Left colon (tissue), 2 donors: ENCODE measurements at places on chromosomes 7 and 10.
A peak's percentile ranks its signal among the peaks of the same experiment; 100 is the strongest.

GRCh38 chr10:30092151-30092790 is 32.9 kb upstream of the JCAD start:
- DNase-seq: no peak

- DNase-seq: no peak
These were observed 9.9 kb downstream of the SOSTDC1 start for GRCh38 chr7:16455591-16455990.

GRCh38 chr7:89606511-89606910 is 547.8 kb upstream of the STEAP1 start:
- no peak for DNase-seq

- DNase-seq: no peak
These were observed 160.9 kb upstream of the FZD1 start for GRCh38 chr7:91103363-91103762.

- no peak for DNase-seq
These were observed 57.8 kb downstream of the CARD11 start for GRCh38 chr7:2985866-2986265.

- DNase-seq: no peak
These were observed 5.1 kb downstream of the STK31 start for GRCh38 chr7:23715099-23715498.

DNA sequence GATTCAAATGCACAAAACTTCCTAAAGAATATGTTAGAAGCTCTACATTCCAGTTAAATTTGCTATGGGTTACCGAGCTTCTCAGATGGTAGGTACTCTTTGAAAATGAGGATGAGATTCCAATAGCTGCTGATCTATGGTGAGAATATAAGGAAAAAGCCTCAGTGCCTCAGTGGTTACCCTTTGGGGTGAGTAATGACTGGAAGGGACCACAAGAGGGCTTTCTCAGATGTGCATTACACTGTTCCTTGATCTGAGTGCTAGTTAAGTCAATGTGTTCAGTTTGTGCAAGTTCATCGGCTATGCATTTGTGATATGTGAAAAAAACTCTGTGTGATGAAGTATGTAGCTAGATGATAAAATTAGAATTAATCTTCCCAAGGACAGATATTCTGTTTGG is 3.5 kb downstream of the NRCAM start:
- no peak for DNase-seq

GRCh38 chr7:125357676-125358455 is 428.2 kb upstream of the POT1 start:
- DNase-seq: no peak

DNA sequence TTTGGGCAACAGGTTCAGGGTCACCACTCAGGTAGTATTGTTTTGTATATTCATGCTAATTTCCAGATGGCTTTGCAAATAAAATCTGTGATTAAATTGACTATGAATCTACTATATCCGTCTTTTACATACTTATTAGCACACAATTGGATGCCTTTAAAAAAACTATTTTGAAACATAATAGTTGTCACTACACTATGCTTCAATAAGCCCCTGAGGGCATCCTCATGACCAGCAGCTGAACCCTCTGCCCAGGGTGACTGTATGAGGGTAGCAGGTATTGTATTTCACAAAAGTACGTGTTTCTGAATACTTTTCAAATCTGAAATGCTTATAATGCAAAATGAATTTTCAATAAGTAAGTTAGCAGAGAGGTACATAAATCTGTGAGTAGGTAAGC is 97.3 kb downstream of the DNAH11 start:
- DNase-seq: no peak

DNA sequence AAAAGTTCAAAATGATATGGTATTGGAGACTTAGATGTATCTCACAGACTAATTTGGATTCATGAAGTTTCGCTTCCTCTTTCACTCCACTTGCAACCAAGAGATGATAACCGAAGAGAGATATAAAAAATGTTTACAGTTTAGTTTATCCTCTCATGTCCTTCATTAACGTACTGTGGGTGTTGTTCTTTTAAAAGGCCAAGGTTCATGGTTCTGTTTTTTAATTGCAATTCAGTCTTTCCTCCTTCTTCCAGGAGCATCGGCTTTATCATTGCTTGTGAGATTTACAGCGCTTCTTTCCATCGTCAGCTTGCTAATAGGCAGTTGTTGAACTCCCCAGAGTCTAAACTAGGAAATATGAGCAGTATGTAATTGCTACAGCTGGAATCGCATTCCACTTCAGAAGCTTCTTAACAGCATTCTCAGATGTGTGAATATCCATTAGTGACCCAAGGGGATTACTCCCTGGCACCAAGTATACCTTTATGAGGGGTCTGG is 75.9 kb upstream of the HGF start:
- DNase-seq: no peak

- DNase-seq: no peak
These were observed 14.0 kb upstream of the IL6 start for GRCh38 chr7:22712999-22713398.

DNA sequence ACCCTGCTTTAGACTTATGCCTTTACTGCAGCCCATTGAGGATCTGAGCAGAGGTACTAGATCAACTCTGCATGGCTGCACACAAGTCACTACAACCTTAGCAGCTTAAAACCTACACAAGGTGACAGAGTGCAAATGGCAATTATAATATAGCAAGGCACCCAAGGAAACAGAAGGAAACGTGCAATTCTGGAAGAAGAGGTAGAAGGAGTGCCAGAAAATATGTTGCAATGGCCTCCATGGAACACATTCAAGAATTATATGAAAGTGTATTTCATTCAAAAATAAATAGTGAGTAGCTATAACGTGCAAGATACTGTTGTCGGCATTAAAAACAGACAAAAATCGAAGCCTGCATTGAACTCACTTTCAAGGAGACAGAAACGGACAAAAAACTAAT is 2.9 kb upstream of the AKR1C8 start:
- DNase-seq: no peak

DNA sequence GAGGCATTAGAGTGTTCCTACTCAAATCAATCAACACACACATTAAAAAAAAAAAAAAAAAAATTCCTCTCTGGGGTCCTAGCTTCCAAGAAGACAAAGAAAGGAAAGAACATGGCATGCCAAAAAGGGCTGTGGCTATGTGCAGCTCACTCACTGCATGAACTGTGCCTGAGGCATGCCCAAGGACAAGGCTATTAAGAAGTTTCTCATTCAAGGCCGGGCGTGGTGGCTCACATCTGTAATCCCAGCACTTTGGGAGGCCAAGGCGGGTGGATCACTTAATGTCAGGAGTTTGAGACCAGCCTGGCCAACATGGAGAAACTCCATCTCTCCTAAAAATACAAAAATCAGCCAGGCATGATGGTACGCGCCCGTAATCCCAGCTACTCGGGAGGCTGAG is 41.9 kb upstream of the PPP3CB start:
- no peak for DNase-seq

- no peak for DNase-seq
These were observed 107.1 kb upstream of the FAM20C start for GRCh38 chr7:85074-85882.

DNA sequence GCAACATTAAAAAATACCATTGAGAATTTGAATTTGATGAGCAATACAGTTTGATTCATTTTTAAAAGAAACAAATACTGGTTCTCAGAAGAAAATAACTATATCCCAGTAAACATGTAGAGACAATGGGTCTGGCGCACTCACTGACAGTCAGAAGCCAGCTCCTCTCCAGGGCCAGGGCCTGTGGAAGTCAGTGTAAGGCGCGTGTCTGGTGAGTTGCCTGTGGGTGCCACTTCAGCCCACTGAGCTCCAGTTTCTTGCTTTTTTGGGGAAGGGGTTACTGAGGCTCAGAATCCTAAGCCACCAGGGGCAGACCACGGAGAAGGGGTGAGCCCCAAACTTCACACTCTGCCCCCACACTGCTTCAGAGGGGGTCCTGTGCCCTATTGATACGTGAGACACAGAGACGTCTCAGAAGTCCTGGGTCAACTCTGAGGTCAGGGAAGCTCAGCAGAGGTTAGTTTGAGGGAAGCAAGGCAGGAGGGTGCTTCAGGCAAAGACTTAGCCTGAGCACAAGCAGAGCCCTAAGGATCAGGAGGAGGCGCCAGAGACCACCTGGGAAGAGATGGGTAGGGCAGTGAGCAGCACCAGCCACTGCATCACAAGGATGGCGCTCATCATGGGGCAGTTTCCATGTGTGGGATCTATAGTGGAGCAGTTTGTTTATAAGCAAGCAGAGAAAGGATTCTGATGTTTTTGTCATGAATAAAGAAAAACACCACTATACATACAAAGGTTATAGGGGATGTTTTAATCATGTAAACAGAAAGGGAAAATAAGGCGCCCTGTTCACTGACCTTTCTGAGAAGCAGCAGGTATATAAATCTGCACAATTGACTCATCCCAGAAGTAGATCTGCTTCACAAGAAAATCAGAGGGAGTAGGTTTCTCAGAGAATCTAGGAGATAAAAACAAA is 95.7 kb downstream of the PKD1L1 start:
- peak; percentile 15 for DNase-seq

DNA sequence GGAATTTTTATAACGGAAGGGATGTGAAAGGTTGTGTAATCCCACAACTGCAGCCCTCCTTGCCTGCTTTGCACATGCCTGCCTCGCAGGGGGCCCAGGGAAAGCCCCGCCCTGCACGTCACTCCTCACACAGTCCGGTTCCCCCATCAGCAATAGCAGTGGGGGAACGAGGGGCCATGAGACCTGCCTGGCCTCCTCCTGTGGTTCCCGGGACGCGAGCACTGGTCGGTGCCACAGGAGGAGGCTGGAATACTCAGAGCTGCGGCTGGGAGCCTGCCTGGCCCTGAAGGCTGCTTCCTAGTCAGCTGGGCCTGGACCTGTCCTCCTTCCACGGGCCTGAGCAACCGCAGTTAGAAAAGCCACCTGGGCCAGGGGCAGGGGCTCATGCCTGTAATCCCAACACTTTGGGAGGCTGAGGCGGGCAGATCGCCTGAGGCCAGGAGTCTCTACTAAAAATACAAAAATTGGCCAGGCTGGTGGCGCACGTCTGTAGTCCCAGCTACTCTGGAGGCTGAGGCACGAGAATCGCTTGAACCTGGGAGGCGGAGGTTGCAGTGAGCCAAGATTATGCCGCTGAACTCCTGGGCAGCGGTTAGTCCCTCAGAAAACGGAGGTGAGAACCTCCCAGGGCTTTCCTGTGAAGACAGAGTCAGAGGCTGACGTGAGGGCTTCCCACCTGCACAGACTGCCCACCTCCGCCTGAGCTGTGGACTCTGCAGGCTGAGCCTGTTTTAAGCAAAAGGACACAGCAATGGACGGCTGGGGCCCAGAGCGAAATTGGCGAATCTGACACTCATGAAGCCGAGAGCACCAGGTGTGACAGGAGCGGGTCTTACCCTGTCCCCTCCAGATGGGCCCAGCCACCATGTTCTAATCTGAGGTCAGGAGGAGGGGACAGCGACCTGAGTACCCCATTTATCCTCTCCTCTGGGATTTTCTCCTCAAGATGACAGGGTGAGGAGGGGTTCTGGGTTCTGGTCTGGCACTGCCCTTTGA is 52.9 kb downstream of the VIPR2 start:
- DNase-seq: no peak

- DNase-seq: no peak
These were observed 588.8 kb downstream of the INHBA start for GRCh38 chr7:41114131-41114530.

DNA sequence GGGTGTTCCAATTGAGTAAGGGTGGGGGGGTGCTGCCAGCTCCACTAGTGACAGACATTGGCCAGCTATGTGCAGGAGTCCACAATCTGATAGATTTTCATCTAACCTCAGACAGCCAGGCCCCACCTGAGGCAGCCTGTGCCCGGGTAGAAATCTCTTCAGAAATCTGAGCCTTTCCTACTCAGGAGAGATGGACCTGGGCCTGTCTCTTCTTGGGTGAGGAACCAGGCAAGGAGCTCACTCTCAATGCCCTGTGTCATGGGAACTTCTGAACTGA is 86.9 kb downstream of the UBE2H start:
- DNase-seq: no peak

- DNase-seq: peak; percentile 61
These were observed 642 bp downstream of the STK32C start for GRCh38 chr10:132306864-132307751.

DNA sequence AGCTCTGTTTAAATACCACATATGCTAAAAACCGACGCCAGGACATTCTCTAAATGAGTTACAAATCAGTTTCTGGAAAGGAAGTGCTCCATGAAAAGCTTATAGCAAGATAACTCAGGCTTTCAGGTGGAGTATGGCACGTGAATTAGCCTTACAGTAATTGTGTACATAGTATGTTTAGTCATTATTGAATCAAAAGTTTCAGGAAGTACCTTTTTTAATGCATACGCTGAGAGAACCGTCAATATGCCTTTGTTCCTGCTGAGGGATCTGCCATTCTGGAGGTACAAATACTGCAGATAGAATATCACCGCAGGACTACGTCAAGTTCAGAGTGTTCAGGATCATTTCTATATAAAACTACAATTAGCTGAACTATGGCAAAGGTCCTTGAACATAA is 45.7 kb downstream of the ANKMY2 start:
- DNase-seq: no peak

DNA sequence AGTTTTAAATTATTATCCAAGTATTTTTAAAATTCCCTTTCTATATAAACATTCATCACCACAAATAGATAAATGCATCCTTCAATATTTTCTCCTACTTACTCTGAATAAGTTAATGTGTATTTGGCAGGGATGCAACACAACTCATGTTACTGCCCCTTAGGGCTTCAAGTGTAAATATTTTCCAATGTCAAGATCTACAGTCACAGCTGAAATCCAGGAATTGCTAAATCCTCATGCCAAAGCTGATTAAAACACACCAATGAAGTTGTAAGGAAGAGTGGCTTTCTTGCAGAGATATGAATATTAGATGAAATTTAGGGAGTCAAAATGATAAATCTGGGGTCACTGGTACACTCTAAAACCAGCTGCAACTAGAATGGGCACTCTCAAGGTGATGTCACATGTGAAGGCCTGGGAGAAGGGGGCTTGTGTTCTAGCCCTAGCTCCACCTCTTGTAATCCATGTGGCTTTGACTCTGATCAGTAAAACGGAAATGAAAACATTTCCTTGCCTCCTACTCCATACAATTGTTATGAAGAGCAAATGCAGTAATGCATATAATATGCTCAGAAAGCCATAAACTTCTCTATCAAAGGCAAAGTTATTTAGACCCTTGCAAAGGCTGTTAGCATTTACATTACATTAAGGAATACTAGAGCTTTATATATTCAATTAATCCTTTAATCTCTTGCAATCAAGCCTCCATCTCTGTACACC is 228.1 kb upstream of the NFE2L3 start:
- no peak for DNase-seq

GRCh38 chr10:63273577-63273976 is 140.4 kb downstream of the NRBF2 start:
- no peak for DNase-seq

- no peak for DNase-seq
These were observed 62.8 kb upstream of the FAM20C start for GRCh38 chr7:129366-130221.
